Breast epithelium (tissue), 4 donors: ENCODE measurements at places on chromosomes 6 and 20. TPM values are rescaled to one million over a fixed set of nuclear protein-coding genes. Genes with fewer than 3 reads are reported as not detected.

DNA sequence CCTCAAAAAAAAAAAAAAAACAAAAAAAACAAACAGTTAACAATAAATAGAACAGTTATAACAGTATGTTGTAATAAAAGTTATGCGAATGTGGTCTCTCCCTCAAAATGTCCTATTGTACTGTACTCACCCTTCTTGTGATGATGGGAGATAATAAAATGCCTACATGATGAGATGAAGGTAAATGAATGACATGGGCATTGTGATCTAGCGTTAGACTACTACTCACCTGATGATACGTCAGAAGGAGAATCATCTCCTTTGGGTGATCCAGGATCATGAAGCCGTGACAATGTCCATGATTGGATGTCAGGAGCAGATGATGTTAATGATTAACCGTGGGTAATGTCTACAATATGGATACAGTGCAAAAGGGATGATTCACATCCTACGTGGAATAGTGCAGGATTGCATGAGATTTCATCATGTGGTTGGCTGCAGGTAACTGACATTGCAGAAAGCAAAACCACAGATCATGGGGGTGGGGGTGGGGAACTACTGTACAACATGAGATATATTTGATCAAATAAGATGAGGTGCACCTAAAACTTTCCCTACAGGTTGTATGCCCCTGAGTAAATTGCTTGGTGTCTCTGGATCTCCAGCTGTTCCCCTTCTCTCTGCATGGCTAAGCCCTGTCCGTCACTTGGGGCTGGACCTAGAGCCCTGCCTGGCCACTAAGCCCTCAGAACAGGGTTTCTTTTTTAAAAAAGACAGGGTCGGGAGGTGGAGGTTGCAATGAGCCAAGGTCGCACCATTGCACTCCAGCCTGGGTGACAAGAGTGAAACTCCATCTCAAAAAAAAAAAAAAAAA is 6.2 kb upstream of the RBCK1 start:
- no peak for DNase-seq
- no peak overlapping the region for H3K4me3 ChIP-seq
- H3K27me3 ChIP-seq: no peaks in the 10 kb centered on the region

DNA sequence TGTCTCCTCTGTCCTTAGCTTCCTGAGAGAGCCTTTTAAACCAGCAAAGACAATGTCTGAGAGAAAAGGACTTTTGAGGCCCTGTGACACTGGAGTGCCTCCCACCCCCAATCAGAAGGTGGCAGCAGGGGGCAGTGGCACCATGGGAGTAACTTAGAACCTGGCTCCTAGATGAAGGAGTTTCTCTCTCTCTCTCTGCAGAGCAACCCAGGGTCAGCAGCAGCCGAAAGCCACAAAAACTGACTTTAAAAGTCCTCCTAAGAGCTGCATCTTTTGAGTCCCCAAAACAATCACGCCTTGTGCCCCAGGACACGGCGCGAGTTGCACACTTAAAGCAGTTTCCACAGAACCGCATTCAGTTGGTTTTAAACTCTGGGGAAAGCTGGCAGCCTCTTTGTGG is 5.3 kb upstream of the TCP11 start:
- H3K27me3 ChIP-seq: no peaks in the 10 kb centered on the region
- H3K36me3 ChIP-seq: no peaks in the 10 kb centered on the region
- DNase-seq: no peak
- H3K4me3 ChIP-seq: no peak overlapping the region

GRCh38 chr6:373773-374724 is 17.5 kb upstream of the IRF4 start:
- no peaks in the 10 kb centered on the region for H3K4me1 ChIP-seq
- no peak overlapping the region for H3K27ac ChIP-seq
- H3K36me3 ChIP-seq: no peaks in the 10 kb centered on the region
- DNase-seq: no peak

DNA sequence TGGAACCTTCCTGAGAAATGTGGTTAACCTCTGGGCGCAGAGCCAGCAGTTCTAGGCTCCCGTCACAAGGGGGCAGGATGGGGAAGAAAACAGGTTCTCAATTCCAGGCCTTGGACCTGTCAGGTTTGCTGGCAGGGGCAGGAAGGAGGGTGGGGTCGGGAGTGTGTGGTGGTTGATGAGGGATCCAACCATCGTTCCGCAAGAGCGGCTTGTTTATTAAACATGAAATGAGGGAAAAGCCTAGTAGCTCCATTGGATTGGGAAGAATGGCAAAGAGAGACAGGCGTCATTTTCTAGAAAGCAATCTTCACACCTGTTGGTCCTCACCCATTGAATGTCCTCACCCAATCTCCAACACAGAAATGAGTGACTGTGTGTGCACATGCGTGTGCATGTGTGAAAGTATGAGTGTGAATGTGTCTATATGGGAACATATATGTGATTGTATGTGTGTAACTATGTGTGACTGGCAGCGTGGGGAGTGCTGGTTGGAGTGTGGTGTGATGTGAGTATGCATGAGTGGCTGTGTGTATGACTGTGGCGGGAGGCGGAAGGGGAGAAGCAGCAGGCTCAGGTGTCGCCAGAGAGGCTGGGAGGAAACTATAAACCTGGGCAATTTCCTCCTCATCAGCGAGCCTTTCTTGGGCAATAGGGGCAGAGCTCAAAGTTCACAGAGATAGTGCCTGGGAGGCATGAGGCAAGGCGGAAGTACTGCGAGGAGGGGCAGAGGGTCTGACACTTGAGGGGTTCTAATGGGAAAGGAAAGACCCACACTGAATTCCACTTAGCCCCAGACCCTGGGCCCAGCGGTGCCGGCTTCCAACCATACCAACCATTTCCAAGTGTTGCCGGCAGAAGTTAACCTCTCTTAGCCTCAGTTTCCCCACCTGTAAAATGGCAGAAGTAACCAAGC is 29.6 kb downstream of the SRSF3 start:
- peaks cover 3% of the 10 kb centered on the region for H3K4me1 ChIP-seq
- peak; percentile 88 for DNase-seq
- no peak overlapping the region for H3K4me3 ChIP-seq
- no peak overlapping the region for H3K27ac ChIP-seq
- no peaks in the 10 kb centered on the region for H3K27me3 ChIP-seq

GRCh38 chr6:55208478-55209458 is 34.5 kb downstream of the HCRTR2 start:
- H3K4me1 ChIP-seq: no peaks in the 10 kb centered on the region
- H3K4me3 ChIP-seq: no peak overlapping the region
- DNase-seq: no peak
- no peaks in the 10 kb centered on the region for H3K36me3 ChIP-seq

DNA sequence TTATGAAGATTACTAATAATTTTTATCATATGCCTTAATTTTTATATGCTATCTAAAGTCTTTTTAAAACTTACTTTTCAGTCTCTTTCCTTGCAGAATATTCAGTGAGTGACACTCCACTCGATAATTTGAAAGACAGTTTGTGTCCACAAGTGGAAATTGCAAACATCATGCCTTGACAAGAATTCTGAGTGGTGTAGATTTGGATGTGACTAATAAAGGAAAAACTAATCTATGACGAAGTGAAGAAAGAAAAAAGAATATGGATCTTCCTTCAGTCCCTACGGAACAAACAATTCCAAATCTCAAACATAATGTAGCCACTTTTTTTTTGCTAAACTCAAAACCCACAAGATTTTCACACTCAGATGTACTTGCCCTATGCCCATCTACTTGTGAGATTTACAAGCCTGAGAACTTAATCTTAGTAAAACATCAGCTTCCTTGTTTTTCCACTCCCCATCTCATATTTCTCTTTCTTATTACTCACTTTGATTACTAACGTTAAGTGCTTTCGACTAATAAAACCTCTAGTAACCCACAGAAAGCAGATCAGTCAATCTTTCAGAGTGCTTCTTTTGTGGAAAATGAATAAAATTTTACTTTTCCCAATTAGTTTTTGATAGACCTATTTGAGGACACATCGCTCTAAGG is 1155.8 kb downstream of the GRIK2 start:
- no peak overlapping the region for H3K4me3 ChIP-seq
- no peaks in the 10 kb centered on the region for H3K4me1 ChIP-seq
- H3K27me3 ChIP-seq: no peaks in the 10 kb centered on the region
- no peaks in the 10 kb centered on the region for H3K36me3 ChIP-seq
- DNase-seq: no peak
- no peak overlapping the region for H3K27ac ChIP-seq

- no peaks in the 10 kb centered on the region for H3K36me3 ChIP-seq
- no peak for DNase-seq
- no peaks in the 10 kb centered on the region for H3K27me3 ChIP-seq
- no peak overlapping the region for H3K4me3 ChIP-seq
- no peaks in the 10 kb centered on the region for H3K4me1 ChIP-seq
- H3K27ac ChIP-seq: peak overlapping the region; percentile 70
Observed at GRCh38 chr6:169070506-169071176, 183.0 kb downstream of the THBS2 start.

DNA sequence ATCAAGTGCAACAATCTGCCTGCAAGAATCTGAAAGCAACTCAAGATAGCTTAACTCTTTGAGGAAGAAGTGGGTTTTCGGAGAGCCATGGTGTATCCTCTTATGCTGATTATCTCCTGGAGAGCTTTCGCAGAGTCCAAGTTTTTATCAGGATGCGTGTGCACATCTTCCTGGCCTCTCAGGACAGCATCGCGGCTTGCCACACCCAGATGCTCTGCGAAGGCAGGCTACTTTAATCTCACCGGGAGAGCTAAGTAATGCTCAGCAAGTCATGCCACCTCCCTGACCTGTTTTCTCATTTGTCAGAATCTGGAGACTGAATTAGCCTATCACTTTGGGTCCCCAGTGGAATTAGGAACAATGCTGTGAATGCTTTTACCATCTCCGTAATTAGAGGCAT is 52.9 kb downstream of the TTI1 start:
- no peak for DNase-seq
- H3K4me1 ChIP-seq: no peaks in the 10 kb centered on the region
- no peaks in the 10 kb centered on the region for H3K36me3 ChIP-seq
- H3K27ac ChIP-seq: no peak overlapping the region

DNA sequence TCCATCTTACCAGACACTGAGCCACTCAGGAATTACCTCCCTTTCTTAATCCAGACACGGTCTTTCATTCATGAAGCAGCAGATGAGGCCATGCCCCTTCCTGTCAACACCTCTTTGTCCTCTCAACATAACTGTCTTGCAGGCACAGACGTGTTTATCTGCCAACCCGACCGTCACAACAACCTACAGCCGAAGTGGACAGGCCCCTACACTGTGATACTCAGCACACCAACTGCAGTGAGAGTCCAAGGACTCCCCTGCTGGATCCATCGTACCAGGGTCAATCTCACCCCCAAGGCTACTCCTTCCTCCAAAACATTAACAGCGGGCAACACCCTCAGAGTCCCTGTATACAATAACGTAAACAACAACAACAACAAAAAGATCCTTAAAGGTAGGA is 30.6 kb upstream of the ULBP3 start:
- H3K27ac ChIP-seq: no peak overlapping the region
- no peak for DNase-seq
- no peaks in the 10 kb centered on the region for H3K4me1 ChIP-seq
- no peak overlapping the region for H3K4me3 ChIP-seq

- H3K4me3 ChIP-seq: no peak overlapping the region
- H3K36me3 ChIP-seq: no peaks in the 10 kb centered on the region
- H3K27ac ChIP-seq: no peak overlapping the region
Observed at GRCh38 chr6:112300896-112301295, 46.2 kb upstream of the RFPL4B start.

DNA sequence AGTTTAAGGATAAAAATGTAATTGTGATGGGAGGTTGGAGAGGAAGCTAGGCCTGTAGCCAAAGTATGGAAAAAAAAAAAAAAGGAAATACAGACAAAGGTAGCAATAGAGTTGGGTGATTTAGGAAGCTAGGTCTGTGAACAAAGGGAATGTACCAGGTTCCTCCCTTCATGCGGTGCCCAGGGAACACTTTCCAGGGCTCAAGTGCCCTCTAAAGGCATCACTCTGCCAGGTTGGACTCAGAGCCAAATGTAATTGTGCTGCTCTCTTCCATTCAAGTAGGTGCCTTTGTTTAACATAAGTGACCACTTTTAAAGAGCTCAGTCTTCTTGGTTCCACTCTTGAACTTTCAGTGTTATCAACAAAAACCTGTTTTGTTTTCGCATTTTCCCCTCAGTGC is 159.7 kb upstream of the AHI1 start:
- no peak for DNase-seq
- no peak overlapping the region for H3K27ac ChIP-seq
- H3K4me1 ChIP-seq: no peaks in the 10 kb centered on the region
- no peaks in the 10 kb centered on the region for H3K36me3 ChIP-seq

DNA sequence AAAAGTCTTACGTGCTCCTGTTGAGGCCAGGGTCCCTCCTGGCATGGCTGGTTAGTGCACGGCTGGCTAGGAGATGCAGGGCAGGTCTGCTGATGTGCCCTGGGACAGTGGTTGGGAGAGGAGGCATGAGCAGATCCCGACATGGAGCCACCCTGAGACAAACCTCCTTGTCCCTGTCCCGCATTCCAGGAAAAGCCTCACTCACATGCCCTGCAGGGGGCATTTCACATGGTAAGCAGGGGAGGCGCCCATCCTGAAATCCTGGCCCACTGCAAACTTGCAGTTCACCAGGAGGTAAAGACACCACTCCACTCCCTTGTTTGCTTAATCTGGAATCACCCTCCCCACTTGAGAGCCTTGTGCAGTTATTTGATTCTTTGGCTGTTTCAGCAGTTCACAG is 116.7 kb upstream of the SLC24A3 start:
- no peak for DNase-seq
- H3K27ac ChIP-seq: no peak overlapping the region
- no peak overlapping the region for H3K4me3 ChIP-seq
- H3K36me3 ChIP-seq: no peaks in the 10 kb centered on the region
- no peaks in the 10 kb centered on the region for H3K4me1 ChIP-seq

GRCh38 chr6:11083491-11083890 is 10.1 kb upstream of the SMIM13 start:
- H3K4me1 ChIP-seq: no peaks in the 10 kb centered on the region
- DNase-seq: no peak
- H3K27ac ChIP-seq: no peak overlapping the region
- H3K4me3 ChIP-seq: no peak overlapping the region
- no peaks in the 10 kb centered on the region for H3K36me3 ChIP-seq
- H3K27me3 ChIP-seq: no peaks in the 10 kb centered on the region

GRCh38 chr20:731891-732560 is 36.3 kb downstream of the SLC52A3 start:
- H3K4me1 ChIP-seq: no peaks in the 10 kb centered on the region
- H3K27me3 ChIP-seq: peaks cover 21% of the 10 kb centered on the region
- no peak overlapping the region for H3K27ac ChIP-seq
- no peaks in the 10 kb centered on the region for H3K36me3 ChIP-seq
- no peak overlapping the region for H3K4me3 ChIP-seq
- no peak for DNase-seq

DNA sequence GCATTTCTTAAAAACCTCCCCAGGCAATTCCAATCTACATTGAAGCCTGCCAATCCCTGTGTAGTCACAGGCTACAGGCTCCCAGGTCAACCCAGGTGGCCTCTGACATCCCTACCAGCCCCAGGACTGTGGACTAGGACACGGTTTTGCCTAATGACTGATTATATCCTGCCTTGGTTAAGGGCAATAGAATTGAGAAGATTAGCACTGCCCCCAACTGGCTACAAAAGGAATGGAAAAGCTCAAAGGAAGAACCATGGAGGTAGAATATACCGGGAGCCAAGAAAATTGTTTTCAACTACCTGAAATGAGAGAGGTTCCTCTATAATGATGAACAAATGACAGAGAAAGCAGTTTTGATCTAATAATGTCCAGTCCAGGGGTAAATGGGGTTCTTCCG is 421.1 kb upstream of the AGPAT4 start:
- no peaks in the 10 kb centered on the region for H3K36me3 ChIP-seq
- no peak for DNase-seq

LSM2 gene
- total RNA-seq: 32.6 TPM

APOBEC2 gene
- not detected for total RNA-seq

MOCS1 gene
- 23.6 TPM for total RNA-seq

SLC22A2 gene
- total RNA-seq: not detected

SYNDIG1 gene
- 0.15 TPM for total RNA-seq

MEP1A gene
- total RNA-seq: not detected

EIF2S2 gene
- 45.6 TPM for total RNA-seq
